ENCODE measurements at places on chromosomes 4 and X.

- DNase-seq, result no peak
Measured at GRCh38 chrX:14351611-14352303, 177.6 kb upstream of the GLRA2 start.

DNA sequence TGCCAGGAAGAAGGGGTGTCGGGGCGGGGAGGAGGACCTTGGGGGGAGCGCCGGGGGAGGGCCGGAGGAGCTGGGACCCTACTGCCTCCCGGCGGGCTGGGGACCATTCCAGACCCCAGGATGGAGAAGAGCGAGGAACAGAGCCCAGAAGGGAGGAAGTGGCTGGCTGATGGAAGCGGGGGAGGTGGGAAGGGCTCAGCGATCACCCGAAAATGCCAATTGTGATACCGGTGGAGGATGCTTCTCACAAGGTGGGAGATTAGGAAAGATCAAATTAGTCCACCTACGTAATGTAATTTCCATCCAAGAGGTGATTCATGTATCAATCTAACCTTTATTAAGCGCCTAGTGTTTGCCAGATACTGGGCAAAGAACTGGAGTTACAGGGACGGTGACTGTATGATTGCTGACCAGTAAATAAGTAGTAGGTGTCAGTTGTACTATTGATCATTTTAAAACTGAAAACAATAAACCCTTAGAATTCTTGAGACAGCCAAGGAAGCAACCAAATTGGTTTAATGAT is 452 bp upstream of the RAI2 start:
- no peak for DNase-seq

- DNase-seq, result no peak
Measured at GRCh38 chr4:181845617-181846016, 397.6 kb upstream of the TENM3 start.

- no peak for DNase-seq
Measured at GRCh38 chr4:122621016-122621507, at the start of gene IL21. TSS of gene IL21 (minus strand) at chr4:122621066. CDS start at chr4:122621011, 55 bp downstream.

DNA sequence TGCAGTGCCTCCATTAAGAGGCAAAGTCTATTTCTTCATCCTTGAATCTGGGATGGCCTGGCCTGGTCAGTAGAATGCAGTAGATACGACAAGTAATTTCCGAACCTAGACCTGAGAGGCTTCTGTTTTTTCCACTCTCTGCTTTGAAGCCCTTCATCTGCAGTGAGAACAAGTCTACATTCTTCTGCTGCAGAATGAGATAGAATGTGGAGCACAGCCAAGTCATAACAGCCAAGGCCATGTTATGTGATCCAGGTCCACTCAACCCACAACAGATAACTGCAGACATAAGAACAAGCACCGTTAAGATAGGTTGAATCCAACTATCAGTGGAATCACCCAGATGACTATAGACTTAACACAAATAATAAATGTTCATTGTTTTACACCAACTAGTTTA is 1297.7 kb downstream of the C4orf33 start:
- no peak for DNase-seq

GRCh38 chr4:98102660-98103059 is 40.6 kb downstream of the STPG2 start:
- no peak for DNase-seq

- no peak for DNase-seq
Measured at GRCh38 chr4:96407738-96408463, 568.0 kb downstream of the PDHA2 start.

GRCh38 chr4:68658672-68659071 is 11.8 kb downstream of the UGT2B15 start:
- DNase-seq, result no peak

- DNase-seq, result no peak
Measured at GRCh38 chr4:2256781-2257191, 5.1 kb downstream of the MXD4 start.

DNA sequence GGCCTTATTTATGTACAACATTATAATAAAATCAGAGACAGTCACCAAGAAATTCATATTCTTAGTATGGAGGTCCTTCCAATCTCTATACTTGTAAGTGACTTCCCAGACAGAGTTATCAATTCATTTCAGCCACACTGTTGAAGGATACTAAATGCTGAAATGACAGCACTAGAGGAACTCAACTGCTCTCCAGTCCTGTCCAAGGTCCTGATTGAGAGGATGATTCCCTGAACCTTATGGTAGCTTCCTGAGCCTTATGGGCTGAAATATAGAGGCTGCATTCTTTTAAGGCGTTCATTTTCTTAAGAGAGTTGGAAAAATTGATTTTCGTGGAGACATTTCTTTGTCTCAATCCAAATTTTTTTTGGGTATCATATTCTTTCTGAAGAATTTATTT is 205.9 kb downstream of the TLL1 start:
- no peak for DNase-seq

DNA sequence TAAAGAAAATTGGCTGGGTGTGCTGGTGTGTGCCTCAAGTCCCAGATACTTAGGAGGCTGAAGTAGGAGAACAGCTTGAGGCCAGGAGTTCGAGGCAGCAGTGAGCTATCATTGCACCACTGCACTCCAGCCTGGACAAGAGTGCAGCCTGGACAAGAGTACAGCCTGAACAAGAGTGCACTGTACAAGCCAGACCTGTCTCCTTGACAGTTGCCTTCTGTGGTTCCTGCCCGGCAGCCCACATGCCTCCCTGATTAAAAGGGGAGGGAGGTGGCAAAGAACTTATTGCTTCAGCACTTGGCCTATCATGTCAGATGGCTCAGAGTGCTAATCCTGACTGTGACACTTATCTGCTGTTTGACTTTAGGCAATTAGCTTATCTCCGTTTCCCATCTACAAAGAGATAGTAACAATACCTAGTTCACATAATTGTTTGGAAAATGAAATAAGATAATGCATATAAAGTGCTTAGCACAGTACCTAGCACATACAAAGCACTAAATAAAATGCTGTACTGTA is 249.1 kb downstream of the DCLK2 start:
- DNase-seq, result no peak

DNA sequence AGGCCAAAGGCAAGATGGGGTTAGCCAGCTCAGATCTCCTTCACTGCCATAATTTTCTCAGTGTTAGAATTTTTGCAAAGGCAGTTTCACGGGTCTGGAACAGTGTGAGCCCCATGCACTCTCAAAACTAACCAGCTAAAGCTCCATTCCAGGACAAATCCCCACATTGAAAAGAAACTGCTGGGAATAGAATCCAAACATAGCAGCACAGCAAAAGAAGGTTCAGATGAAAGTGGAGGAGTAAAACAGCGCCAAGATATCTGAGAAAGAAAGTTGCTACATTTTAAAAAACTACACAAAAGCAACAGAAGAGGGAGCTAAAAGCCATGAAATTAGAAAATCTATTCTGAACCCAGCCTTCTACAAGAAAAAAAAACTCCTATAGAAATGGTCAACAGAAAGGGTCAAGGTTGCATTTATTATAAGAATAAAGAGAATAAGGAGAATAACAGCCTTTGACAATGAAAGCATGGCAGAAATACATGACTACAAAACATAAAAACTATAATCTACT is 39.6 kb upstream of the SLC7A3 start:
- DNase-seq, result no peak

DNA sequence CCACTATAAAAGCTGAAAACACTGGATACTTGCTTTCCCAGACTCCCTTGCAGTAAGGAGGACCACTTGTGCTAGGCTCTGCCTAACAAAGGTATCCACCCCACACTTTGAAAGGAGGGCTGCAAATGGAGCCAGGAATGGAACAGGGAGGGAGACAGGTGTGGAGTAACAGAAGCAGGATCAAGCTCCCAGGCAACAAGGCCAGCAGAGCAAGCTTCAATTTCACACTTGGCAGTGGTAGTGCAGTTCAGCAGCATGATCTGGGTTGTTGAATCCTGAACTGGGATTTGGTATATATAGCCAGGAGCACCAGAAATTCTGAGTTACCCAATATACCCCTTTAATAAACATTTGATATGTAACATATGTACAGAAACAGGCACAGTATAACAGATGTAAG is 9.8 kb downstream of the LAMP2 start:
- no peak for DNase-seq

DNA sequence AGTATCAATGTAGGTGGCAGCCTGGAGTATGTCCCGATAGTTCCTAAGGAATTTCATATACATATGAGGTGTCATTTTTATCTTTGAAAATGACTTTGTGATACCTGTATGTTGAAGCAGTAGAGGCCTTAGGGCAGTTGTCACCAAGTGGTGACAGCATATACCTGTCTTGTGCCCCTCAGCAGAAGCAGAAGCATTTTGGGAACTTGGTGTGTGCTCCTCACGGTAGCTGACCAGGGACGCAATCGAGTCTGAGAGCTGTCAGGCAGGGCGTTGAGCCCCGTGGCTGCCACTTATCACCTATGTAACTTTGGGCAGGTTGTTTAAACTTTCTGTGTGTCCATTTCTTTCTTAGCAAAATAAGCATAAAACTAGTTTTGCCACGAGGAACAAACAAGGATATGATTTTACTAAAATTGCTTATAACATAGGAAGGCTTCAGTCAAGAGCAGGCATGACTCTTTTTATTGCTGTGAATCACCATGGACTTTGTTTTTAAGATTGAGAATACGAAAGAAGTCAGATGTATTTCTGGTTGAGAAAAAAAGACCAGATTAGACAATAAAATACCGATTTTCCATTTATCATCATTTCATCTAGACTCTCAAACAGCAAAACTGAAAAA is 161.5 kb downstream of the CPE start:
- no peak for DNase-seq

GRCh38 chrX:44017676-44018075 is 44.5 kb upstream of the NDP start:
- DNase-seq, result no peak

- no peak for DNase-seq
Measured at GRCh38 chr4:75513526-75514130, 575 bp downstream of the RCHY1 start.

DNA sequence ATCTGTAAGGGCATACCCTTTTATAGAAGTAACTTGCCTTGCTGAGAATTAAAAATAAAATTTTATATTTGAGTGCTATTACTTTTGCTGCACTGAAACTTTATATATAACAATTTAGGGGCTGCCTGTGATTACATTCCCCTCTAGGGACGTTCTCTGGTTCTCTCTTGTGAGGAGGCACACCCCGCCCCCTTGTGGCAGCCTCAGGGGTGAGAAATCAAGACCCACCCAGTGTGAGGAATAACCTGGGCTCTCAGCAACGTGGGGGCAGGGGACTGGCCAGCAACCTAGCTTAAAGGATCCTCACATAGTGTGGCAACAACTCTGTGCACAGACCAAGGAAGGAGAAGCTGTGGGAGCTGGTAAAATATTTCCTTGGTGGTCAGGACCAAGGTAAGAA is 43.7 kb downstream of the MAGEA9 start:
- DNase-seq, result no peak

DNA sequence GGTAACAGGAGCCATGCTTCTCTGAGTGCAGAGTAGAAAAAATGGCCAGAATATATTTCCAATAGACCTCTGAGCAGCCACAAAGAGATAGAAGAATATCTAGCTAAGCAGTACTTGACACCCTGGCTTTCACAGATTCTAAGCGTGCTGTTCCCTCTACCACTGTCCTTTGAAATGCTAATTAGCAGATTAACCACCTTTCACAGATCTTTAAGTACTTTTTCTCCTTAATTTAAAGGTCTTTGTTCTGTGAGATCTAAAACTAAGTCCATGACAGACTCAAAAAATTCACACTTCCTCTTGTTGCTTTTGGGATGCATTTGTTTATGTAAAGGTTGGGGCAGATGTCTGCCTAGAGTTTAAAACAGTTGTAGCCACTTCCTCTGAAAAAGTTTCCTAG is 28.3 kb upstream of the MAGEC2 start:
- no peak for DNase-seq

GRCh38 chrX:101787934-101788333 is 128.3 kb upstream of the ARMCX2 start:
- DNase-seq, result no peak

DNA sequence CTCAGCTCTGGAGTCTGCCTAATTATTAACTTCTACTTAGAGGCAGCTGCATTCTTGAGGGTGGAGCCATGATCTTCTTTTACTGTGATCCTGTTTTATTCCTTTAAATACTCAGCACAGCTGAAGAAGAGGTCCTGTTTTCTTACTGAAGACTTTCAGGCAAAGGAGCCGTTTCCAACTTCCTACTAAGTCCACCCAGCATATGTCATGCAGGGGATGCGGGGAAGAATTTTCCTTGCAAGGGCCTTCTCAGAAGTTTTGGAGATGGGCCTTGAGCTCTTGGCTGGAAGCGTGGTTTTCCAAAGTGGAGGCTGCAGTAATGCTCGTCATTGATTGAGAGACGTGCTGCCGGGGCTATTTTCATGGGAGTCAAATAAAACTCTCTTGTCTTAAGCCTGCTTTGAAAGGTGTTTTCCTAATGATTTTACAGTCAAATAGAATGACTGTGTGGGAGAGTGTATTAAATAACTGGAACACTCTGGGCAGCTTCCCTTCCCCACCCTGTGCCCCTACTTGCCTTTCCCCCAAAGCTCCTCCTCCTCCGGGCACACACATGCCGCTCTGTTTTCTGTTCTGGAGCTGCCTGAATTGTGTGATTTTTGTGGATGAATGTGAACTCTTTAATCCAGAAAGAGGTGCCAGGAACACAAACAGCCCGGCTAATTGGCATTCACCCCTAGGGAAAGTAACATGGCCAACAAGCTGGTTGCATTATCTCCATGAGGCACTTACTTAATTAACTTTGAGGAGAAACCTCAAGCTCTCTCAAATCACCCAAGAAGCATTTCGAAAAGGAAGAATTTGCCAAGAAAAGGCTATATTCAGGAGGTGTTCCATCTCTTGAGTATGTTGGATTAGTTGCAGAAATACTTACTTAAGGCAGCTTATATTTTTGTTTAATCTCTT is 28.1 kb downstream of the FGF2 start:
- DNase-seq, result no peak

DNA sequence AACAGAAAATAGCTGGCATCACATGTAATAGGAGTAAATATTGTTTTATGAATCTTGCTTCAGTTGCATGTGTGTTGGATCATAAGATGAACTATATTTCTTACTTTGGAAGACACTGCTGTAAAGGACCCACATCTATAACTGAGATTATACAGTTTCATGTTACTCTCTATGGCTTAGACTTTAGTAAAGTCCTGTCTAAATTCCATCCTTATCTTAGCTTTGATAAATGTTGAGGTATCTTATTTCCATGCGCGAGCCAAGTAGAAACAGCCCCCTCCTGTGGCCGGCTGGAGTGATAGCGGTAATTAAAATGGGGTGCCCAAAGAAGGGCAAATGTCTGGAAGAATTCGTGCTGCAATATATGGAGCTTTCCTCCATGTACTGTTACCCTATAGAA is 43.0 kb downstream of the CCDC158 start:
- no peak for DNase-seq

DNA sequence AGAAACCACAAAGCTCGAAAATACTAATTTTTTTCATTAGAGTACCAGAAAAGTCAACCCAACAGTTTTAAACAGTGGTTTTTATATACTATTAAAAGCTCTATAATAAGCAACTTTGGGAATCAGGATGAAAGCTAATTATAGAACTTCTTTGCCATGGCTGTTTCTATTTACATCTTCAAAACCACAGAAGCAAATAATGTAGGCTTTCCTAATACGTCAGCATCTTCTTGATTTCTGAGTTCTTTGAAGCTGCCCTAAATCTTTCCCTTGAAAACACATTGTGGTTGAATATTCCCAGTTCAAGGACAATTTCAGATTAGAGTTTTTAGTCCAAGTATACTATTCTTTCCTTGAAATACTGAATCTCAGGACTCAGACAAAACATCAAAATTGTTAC is 460.2 kb upstream of the FAT1 start:
- DNase-seq, result no peak

All from SIG-M5 (cell line).